ENCODE measurements at places on chromosomes 13 and 19.

DNA sequence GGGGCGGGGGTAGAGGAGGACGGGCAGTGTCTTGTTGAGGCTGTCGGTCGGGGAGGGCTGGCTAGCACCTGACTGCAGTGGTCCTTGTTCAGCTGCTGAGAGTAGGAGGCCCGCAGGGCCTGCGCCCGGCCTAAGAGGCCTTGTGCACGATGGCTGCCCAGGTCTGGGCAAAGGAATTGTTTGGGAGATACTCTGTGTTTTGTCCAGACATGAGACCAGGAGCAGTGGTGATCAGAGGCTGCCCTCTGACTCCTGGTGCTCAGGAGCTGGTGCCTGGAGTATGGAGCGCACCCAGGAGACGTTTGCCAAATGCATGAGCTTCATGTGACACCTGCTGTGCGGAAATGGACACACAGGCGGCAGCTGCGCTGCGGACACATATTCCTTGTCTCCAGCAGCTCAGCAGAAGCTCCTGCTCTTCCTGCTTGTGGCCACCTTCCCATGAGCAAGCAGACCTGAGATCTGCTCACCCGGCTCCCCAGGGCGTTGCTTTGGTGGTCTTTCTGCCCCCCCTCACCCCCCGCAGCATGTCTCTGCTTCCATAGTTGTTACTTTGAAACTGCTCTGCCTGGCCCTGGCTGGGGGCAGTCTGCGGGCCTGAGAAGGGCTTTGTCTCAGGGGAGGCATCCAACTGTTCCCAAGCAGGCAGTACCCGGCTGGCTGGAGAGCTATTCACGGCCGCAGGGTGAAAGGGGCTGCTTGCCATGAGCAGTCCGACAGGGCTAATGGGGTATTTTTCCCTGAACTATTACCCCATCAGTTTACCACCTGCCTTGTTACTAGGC is 163.9 kb downstream of the TEX29 start:
- no peak for DNase-seq

DNA sequence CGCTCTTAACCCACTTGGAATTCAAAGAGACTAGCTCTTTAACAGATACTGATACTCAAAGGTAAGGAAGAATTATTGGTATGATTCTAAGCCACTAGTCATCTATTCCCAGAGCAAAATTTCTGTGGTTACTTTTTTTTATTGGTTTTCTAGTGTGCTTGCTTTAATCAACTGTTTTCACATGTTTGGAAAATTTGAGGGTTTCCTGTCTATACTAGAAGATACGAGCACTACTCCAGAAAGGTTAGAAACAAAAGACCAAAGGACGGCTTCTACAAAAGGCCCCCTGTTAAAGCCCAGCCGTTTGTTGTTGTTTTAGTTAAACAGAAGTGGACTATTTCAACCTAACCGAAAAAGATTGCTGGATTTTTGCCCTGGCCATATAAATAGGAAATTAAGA is 18.5 kb upstream of the LPAR6 start:
- no peak for DNase-seq

DNA sequence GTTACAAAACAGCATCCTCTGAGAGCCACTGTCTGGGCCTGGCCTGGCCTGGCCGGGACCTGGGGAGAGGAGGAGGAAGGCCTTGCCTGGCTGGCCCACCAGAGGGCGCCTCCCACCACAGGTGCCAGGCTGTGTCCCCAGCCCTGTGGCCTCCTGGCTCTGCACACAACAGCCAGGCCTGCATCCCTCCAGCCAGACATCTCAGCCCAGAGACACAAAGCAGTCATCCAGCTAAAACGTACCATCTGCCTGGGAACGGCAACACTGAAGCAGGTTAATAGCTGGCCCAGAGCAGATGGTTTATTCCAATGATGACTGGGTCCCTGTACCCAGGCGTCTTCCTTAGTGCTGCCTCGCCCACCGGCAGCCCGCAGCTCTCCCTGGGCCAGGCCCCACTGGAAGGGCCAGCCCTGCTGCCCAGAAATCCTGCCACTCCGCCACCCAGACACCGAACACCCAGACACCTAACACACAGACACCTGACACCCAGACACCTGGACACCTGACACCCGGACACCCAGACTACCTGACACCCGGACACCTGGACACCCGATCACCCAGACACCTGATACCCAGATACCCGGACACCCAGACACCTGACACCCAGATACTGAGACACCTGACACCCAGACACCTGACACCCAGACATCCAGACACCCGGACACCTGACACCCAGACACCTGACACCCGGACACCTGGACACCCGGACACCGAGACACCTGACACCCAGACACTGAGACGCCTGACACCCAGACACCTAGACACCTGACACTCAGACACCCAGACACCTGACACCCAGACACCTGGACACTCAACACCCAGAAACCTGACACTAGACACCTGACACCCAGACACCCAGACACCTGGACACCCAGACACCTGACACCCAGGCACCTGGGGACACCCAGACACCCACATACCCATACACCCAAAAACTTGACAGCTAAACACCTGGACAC is 20.1 kb downstream of the C19orf12 start:
- peak; percentile 85 for DNase-seq

DNA sequence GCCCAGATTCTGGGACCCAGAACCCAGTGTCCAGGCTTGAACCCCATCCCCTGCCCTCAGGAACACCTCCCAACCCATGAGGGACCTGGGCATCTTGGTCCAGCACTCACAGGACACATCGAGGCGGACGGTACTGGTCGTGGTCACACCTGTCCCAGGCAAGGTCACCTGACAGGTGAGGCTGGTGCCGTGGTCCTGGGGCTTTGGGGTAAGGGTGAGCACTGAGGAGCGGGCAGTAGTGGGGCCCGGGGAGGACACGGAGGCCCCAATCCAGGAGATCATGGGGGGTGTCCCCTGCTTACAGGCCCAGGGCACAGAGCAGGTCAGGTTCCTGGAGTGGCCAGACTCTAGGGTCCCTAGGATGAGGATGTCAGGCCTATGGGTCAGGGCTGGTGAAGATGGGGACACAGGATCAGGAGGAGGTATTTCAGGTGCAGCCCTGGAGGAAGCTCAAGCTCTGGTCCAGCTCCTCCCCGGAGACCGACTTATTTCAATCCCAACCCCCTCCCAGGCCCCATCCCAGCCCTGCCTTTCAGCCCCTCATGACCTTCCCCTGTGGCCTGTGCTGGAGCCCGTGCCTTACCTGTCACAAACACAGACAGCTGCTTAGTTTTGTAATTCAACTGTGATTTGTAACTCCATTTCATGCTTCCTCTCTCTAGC is 772 bp downstream of the SIGLEC8 start:
- no peak for DNase-seq

DNA sequence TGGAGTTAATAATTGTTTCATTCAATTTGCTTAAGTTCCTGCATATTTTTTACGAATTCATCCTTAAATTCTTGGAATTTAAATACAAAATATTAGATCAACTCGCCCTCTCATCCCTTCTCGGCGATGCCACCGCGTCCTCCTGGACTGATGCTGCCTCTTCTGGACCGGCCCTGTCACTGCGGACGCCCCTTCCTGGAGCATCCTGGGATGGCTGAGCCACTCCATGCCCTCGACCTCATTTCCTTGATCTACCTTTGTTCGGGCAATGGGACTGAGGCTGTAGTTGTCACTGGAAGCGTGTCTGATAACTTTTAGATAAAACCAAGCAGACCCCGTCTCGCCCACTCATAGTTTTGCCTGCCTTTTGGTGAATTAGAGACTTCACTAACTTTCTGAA is 283.7 kb downstream of the TEX29 start:
- DNase-seq = no peak

DNA sequence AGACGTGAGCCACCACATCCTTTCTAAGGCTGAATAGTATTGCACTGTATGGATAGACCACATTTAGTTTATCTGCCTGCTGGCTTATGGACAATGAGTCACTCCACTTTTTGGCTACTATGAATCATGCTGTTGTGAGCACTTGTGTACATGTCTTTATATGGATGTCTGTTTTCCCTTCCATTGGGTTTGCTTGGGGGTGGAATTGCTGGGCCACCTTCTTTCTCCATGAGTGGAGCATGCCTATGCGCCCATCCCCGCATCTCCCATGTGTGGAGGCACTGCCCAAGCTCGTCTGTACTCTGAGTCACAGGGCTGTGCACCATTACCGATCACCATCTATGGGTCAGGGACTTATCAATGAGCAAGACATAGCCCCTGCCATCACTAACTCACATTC is 127.2 kb upstream of the GJB6 start:
- DNase-seq = no peak

GRCh38 chr19:9735986-9736385 is 32.6 kb downstream of the ZNF846 start:
- DNase-seq = no peak

GRCh38 chr19:28394725-28395124 is 818.2 kb downstream of the UQCRFS1 start:
- no peak for DNase-seq

All from CD4-positive, alpha-beta T cell treated with Interferon alpha-2 for 1 hour (primary cell).